ENCODE measurements at places on chromosomes 3 and 15. TPM values are rescaled to one million over a fixed set of nuclear protein-coding genes. Genes with fewer than 3 reads are reported as not detected.

CLDN16 gene
- not detected for total RNA-seq

HYKK gene
- total RNA-seq, result 4.2 TPM

CADPS gene
- 2.2 TPM for total RNA-seq

CSTA gene
- 9.7 TPM for total RNA-seq

NRROS gene
- total RNA-seq, result 8.0 TPM

C3orf20 gene
- total RNA-seq, result 0.10 TPM

ACY1 gene
- total RNA-seq, result 11.8 TPM

TM4SF18 gene
- total RNA-seq, result 5.6 TPM

RBM15B gene
- total RNA-seq, result 20.2 TPM

All from posterior vena cava (tissue), 2 donors.